ENCODE measurements at places on chromosomes 6 and 20. TPM values are rescaled to one million over a fixed set of nuclear protein-coding genes. Genes with fewer than 3 reads are reported as not detected.

The LBP gene
- polyA plus RNA-seq: not detected

The BMP7 gene
- polyA plus RNA-seq: 3.4 TPM

The NRSN2 gene
- polyA plus RNA-seq: 24.4 TPM

The DEFB124 gene
- 1.3 TPM for polyA plus RNA-seq

The FOXQ1 gene
- polyA plus RNA-seq: not detected

The RNGTT gene
- polyA plus RNA-seq: 10.1 TPM

All from forelimb muscle (tissue), 1 donor.